ENCODE measurements at places on chromosomes 7 and 10.
A peak's percentile ranks its signal among the peaks of the same experiment; 100 is the strongest.

DNA sequence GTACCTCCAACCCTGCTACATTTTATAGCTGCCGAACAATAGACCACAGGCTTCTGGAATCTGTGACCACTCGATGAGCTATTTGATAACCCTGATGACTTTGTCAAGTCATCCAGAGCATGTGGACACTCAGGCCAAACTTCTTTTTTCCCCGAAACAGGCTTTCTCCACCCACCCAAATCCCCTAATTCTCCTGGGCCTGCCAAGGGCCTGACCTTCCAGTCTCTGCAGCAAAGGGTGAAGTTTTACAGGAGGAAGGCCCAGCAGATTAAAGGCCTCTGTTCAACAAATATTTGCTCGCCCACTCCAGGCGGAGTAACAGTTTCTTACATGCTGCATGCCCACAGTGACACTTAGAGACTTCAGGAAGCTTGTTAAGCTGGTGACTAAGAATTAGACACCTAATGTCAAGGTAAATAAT lies 2.0 kb downstream of the JCAD start:
- no peak for DNase-seq

GRCh38 chr10:97713826-97714400 lies 383 bp downstream of the MARVELD1 start:
- DNase-seq, result peak; percentile 64

DNA sequence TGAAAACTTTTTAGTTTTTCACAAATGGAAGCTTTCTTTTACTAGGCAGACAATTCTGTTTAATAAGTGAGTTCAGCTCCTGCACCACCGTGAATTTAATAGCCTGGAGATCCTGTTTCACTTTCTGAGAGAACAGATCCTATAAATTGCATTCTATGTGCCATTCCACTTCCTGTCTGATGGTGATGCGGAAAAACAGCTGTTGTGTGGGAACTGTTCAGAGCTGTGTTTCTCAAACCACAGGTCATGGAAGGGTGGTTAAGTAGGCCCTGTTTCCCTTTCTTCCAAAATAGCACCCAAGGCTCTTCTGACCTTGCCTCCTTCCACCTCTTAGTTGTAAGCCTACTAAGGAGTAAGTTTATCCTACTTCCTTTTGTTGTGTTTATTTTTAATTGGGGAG lies 97.2 kb upstream of the DKK1 start:
- no peak for DNase-seq

DNA sequence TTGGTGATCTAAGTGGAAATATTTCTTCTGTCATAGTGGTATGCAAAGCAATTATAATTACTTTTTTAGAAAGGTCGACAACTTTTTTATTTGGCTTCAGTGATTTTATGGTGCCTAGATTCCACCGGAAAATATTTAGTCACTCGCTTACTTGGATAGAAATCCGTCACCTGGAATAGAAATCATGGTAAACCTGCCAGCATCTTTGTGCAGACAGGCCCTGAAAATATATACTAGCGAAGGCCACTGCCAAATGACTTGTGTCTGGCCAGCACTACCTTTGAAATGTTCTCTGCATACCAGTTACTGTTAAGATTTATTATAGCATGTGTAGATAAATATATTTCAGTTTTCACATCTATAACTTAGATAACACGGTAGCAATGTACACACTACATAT lies 226.4 kb downstream of the AGMO start:
- no peak for DNase-seq

- no peak for DNase-seq
Measured at GRCh38 chr10:79189853-79190435, 121.2 kb downstream of the ZMIZ1 start.

GRCh38 chr10:112282086-112282485 lies 1.1 kb upstream of the TECTB start:
- DNase-seq, result no peak
